Activated naive CD8-positive, alpha-beta T cell treated with anti-CD3 and anti-CD28 coated beads for 36 hours (primary cell): ENCODE measurements at places on chromosomes 1 and 21. TPM values are rescaled to one million over a fixed set of nuclear protein-coding genes. Genes with fewer than 3 reads are reported as not detected.

Gene SLC6A17
- 0.10 TPM for total RNA-seq

Gene CRB1
- not detected for total RNA-seq

Gene E2F2
- total RNA-seq: 37.5 TPM

Gene DTL
- 104 TPM for total RNA-seq

Gene SH3BGR
- total RNA-seq: 4.7 TPM

Gene CACNA1S
- not detected for total RNA-seq

Gene IL12RB2
- 40.2 TPM for total RNA-seq

Gene SHISA4
- total RNA-seq: not detected

Gene IVL
- not detected for total RNA-seq

Gene HES3
- not detected for total RNA-seq
